NCI-H1436 treated with DMSO at 0.1 percent for 48 hours (cell line): ENCODE measurements at places on chromosomes 6 and 20.

DNA sequence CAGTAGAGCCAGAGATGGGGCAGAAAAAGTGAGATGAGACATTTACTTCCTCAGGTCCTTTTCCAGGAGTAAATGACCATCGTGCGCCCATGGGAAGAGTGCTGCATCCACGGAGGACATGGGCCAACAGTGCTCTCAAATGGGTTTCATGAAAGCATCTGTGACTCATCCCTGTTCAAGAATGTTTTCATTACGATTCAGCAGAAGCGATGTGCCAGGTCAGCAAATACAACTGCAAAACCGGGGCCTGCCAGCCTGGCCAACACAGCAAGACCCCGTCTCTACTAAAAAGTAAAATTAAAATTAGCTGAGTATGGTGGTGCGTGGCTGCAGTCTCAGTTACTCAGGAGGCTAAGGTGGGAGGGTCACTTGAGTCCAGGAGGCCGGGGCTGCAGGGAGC is 125.1 kb downstream of the LY86 start:
- DNase-seq: no peak

DNA sequence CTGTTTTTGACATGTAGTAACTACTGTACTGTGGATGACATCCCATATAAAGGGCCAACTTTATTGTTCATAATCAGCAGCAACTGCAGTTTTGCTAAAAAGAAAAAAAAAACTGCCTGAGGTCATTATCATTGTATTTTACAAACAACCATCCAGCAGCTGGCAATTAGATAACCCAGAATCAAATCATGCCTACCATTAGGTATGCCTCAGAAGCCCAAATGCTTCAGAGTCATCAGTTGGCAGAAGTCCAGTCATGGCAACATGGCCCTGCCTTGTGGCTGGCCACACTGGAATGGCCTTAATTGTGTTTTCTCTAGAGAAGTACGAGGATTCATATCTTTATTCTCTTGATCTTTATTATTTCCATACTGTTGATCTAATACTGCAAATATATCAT is 462.4 kb upstream of the NRSN1 start:
- no peak for DNase-seq

DNA sequence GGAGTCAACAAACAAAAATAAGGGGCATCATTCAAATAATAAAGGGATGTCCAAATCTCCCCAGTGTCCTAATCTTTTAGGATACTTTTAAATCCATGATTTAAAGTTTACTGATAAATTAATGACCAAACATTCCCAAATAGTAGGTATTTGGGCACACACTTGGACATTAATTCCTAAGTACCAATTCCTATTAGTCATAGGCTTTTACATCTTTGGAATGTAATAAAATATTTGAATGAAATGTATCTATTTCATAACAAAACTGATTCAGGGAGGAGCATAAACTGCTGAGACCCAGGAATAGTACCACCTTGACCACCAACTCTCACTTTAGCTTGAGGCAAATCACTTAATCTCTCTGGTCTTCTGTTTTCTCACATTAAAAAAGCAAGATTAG is 44.3 kb downstream of the VGLL2 start:
- no peak for DNase-seq

GRCh38 chr20:64143018-64143801 is 21.0 kb upstream of the MYT1 start:
- DNase-seq: no peak
